ENCODE measurements at places on chromosomes 3 and 15. TPM values are rescaled to one million over a fixed set of nuclear protein-coding genes. Genes with fewer than 3 reads are reported as not detected.

- DNase-seq: no peak
Measured at GRCh38 chr15:49278751-49279150, 108.7 kb downstream of the GALK2 start.

DNA sequence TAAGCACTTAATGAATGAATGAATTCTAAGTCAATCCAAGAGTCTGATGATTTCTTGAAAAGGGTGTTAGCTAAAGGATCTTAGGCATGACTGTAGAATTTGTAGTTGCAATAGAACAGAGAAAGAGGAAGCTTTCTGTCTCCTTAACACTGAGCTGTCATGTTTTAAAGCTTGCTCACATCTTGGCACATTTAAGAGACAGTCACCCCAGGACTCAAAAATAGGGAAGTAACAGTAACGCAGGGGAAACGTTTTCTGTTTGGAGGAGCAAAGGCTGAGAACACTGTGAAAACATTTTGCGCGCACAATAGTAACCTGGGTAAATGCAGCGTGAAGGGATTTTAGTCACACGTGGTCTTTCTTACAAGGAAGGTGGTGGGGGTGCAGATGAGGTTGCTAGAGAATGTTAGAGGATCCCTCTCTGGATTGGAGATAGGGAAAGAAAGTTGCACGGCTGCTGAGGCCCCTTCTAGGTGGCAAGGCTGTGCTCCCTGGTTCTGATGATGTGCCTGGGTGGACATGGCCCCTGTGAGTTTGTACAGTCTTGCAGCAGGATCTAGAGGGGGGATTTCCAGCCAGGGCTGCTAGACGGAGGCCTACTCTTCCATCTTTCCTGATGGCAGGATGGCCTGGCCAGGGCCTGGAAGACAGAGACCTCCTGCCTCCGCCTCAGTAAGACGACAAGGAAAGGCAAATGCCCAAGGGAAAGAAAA, 12.0 kb downstream of the STARD5 start:
- DNase-seq: no peak

GRCh38 chr3:169090559-169090958, 573.0 kb downstream of the MECOM start:
- no peak for DNase-seq

DNA sequence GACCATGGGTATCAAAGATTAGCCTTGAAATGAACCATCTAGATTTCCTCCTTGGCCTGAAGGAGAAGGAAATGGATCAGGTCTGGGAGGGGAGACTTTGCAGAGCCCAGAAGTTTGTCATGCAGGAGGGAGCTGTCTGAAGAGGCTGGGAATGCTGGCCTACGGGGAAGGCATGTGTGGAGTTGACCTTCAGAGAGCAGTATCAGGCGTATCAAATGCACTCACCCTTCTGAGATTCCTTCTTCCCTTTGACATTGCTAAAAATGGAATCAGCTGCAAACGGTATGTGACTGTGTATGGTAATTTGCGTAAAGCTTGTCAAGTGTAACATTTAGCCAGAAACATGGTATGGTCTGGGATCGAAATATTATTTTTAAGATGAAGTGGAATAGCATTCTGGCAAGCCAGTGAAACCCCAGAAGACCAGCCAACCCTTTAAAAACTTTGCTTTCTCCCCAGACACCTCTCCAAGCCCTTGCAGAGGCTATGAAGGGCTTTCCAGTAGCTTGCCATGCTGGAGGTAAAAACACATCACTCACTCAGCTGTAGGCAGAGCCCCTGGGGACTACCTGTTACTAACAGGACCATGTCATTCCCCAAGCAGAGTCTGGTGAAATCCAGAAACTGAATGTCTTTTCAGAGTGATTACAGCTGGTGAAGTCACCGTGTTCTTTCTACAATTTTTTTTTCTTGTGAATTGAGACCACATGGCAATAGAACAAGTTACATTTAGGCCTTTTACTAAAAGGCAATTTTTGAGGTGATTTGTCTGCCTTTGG, 174.7 kb upstream of the SLC24A5 start:
- DNase-seq: no peak

- DNase-seq: no peak
Measured at GRCh38 chr3:126474498-126475412, 936 bp downstream of the ZXDC start.

DNA sequence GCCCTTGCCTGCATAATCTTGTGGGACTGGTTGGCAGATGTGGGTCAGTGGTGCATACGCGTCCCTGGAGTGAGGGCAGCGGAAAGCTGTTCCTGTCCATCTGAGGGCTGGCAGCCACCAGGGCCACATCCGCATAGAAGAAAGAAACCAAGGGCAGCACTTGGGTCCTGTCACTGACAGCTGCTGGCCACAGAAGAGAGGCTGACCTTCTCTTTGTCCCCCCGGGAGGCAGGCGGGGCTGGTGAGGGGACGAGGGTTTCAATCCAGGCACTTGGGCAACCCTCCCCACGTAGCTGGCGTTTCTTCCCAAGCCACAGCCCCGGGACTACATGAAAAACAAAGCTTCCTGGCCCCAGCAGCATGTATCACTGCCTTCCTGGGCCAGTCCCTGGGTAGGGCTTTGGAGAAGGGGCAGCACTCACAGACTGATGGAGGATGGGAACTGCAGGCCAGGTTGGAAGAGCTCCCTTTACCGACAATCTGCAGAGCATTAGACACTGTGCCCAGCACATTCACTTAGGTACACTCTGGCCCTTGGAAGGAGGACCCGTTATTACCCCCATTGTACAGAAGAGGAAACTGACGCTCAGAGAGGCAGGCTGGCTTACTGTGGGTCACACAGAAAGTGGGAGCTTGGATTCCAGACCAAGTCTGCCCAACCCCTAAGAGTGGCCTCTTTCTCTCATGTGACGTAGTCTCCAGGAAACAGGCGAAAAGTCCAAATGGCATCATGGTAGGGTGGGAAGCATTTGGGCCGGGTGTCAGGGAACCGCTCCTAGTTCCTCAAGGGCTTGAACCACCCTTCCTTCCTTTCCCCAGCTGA, 78.8 kb upstream of the SLC6A6 start:
- no peak for DNase-seq

- no peak for DNase-seq
Measured at GRCh38 chr3:47877290-47877689, 74.4 kb downstream of the DHX30 start.

DNA sequence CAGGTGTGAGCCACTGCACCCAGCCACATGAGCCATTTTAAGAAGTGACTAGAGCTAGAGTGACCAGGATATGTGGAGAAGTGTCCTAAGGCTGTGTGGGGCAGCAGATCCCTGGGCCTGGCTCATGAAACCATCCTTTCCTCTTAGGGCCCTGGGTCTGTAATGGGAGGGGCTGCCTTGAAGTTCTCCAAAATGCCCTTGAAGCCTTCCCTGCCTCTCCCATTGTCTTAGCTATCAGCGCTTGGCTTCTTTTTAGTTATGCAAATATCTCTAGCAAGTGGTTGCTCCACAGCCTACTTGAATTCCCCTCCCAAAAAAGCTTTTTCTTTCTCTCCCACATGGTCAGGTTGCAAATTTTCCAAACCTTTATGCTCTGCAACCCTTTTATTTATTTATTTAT, 112.4 kb upstream of the SPATA16 start:
- DNase-seq: no peak

DNA sequence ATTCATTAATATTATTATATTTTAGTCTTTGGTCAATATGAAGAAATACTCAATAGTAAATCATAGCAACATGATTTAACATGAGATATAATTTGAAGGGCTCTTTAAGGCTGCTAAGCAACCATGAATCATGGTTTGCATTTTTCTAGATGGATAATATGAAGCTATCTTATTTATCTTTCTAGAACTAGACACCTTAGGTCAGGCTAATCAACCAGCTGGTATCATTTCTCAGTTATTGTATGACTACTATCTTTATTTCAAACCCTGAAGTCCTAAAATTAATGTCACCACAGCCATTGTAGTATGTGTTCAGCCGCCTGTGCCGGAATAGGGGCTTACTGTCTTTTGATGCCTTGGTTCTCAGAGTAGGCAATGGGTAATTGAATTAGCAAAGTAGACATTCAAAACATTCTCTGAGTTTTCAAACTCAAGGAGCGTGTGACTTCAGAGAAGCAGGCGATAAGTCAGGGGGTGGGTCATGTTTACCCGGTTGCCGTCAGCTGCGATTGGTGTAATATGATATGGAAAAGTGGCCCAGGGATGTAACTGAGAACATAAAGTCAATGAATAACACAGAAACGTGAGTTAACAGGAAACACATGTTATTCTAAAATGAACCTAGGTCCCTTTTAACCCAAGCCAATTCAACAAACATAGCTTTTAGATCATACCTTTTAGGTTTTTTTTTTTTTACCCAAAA, 93.4 kb upstream of the CTDSPL start:
- DNase-seq: peak; percentile 6

GRCh38 chr3:70766301-70766700, 453.9 kb upstream of the MDFIC2 start:
- no peak for DNase-seq

DNA sequence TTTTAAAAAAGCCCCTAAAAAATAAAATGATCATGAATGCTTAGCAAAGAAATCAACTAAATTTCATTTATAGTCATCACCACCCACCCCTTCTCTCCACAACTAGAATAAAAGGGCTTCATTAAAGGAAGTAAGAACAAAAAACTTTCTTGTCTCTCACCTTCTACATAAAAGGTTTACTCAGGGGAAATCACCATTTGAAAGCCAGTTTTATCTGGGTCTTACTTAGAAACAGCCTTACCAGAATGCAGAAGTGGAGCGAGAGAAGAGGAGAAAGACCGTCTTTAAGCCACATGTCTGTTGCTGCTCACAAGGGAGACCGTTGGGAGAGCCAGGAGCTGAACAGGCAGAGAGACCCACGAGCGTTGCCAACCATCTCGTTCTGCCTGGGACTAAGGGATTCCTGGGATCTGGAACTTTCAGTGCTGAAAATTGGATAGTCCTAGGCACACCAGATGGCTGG, 350.1 kb upstream of the PROK2 start:
- no peak for DNase-seq

DNA sequence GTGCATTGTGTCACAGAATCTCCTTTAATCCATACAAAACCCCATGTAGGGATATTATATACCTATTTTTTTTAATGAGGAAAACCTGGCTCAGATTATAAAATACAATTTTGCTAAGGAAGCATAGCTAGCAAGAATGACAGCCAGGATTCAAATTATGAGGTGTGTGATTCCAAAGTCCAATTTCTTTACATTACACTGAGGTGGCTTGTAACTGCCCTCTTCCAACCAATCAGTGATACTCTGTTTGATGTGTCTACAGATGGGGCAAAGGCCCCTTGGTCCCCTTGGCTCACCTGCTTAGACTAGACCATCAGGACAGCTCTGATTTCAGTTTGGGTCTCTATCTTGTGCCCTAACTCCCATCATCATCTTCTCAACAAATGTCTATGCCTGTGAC, 120.3 kb upstream of the ADAMTS9 start:
- DNase-seq: no peak

NDUFB5 gene
- 80.0 TPM for polyA plus RNA-seq

ITGB5 gene
- polyA plus RNA-seq: 207 TPM

DOCK3 gene
- 0.10 TPM for polyA plus RNA-seq

KBTBD13 gene
- polyA plus RNA-seq: not detected

SPSB4 gene
- polyA plus RNA-seq: not detected

SCG5 gene
- 44.4 TPM for polyA plus RNA-seq

KNG1 gene
- not detected for polyA plus RNA-seq

TERC gene
- not detected for polyA plus RNA-seq

SUMF1 gene
- 46.5 TPM for polyA plus RNA-seq

CCK gene
- polyA plus RNA-seq: 3.2 TPM

FBXO40 gene
- polyA plus RNA-seq: not detected

Data from AG04450 (cell line).